ENCODE measurements at places on chromosomes 11 and 22.
A peak's percentile ranks its signal among the peaks of the same experiment; 100 is the strongest.

- DNase-seq: no peak
These were observed 59.8 kb downstream of the CYTH4 start for GRCh38 chr22:37342065-37342464.

GRCh38 chr11:17865765-17866428 is 131.3 kb downstream of the KCNC1 start:
- no peak for DNase-seq

GRCh38 chr11:4466871-4467442 is 15.5 kb upstream of the OR52K1 start:
- no peak for DNase-seq

DNA sequence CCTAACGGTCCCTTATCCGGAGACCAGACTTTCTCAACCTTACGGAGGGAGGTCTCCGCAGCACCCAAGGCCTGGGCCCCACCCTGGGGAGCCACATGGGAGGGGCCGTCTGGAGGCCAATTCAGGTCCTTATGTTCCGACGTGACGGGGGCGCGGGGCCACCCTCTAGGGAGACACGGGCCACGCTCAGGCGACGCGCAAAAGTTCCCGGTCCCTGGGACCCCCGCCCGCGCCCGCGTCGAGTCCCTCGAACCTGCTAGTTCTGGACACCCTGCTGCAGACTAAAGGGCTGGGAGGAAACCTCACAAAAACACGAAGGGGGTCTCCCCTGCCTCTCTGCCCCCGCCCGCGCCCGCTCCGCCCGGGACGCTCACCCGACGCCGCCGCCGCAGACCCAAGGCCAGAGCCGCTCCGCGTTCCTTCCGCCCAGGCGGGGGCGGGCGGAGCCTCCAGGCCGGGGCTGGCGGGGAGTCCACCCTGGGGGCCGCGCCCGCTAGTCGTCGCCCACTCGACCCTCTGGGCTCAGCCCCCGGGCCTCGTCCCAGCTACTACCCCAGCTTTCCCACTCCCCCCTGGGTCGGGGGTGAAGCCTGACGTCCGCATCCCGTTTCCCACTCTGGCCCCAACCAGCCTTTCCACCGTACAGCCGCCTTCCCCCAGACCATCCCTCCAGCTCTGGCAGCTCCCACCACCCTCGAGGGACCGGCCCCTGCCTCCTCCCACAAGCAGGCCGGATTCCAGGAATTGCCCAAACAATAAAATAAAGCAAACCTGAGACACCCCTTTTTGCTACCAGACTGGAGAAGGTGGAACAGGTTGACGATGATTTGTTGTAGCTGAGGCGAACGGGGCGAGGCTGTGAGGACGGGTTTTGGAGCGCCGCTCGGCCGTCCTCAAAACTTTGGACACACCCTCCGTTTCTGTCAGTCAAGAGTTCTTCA is 2.7 kb downstream of the RNH1 start:
- no peak for DNase-seq

GRCh38 chr11:93852242-93852641 is 1.8 kb upstream of the VSTM5 start:
- no peak for DNase-seq

GRCh38 chr22:48785792-48786678 is 1041.6 kb downstream of the BRD1 start:
- peak; percentile 8 for DNase-seq

DNA sequence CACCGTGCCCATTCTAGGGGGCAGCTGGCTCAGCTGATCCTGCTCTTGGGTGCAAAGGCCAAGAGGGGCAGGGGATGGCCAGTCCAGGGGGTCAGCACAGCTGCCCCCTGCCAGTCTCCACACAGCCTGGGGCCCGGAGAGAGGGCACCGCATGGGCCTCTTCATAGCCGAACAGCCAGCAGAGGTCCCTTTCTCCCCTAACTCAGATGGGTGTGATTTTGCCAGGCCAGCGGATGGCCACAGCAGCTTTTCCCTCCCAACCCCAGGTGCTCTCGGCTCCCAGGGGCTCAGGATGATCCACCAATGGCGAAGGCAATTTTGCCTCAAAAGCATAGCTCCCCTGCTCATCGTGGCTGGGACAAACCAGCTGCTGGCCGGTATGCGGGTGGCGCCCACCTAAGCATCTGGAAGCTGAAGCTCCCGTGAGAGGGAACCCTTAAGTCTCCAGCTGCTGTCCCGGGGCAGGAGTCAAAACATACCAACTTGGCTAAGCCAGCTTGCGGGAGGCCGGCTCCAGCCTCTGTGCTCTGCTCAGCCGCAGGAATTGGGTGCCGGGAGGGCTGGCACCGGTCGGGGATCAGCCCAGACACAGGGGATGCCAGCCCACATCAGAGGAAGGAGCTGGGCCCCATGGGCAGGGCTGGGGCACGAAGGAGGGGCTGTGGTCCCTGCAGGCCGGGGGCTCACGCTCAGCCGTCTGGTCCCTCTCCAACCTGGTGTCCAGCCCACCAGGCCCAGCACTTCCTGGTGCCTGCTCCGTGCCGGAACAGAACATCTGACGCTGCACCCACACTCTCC is 30.5 kb upstream of the GNB1L start:
- no peak for DNase-seq

DNA sequence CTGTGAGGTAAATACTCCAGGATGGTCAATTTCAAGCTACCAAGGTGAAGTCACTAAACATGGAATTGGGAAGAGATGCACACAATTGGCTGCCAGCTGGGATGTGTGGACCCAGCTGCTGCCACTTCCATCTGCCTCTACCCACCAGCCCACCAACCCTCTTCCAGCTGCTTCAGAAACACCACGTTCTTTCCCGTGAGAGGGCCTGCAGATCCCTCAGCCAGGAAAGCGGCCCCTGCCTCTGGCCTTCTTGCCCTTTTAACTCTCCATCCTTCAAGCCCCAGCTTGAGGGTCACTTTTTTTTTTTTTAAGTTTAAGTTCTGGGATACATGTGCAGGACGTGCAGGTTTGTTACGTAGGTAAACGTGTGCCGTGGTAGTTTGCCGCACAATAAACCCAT is 20.0 kb downstream of the PRG3 start:
- no peak for DNase-seq

DNA sequence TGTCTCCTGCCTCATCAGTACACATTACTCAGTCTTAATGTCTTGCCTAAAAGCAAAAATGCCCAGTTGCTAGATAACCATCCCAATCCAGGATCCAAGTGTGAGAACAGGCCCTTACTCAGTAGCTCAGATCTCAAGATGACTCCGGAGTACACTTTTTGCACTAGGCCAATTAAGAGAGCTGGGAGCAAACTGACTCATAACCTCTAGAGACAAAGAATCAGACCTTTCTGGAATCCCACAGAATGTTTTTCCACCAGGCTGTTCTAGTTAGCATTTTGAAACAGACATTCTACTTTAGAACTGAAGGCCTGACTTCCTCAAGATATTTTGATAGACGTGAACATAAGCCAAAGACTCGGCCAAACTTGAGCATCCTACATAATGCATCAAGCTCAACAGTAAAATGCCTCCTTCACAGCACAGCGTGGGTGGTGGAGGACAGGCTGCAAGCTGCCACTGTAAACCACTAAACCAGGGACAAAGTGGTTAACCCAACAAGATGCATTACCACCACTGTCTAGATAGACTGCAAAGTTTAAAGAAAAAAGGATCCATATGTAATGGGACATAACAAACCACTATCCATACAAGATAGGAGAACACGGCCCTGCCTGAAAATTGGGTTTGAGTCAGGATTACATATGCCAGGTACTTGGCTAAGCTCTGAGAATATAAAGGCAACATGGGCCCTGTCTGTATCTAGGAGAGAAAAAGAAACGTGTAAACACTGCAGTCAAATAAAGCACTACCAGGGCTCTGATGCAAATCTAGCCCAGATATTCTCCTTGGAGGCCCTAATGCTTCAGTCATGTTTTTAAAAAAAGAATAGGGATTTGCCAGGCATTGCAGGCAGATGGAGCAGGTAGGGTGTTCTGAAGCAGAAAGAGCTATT is 48.3 kb downstream of the MYH9 start:
- DNase-seq: peak; percentile 55

GRCh38 chr22:47128622-47129215 is 366.3 kb downstream of the TBC1D22A start:
- no peak for DNase-seq

- no peak for DNase-seq
These were observed 1336.4 kb downstream of the TBC1D22A start for GRCh38 chr22:48098921-48099245.

- DNase-seq: peak; percentile 79
These were observed at the start of gene SORL1 for GRCh38 chr11:121451986-121452608. TSS of gene SORL1 (plus strand) at chr11:121452314. CDS start at chr11:121452332, 18 bp downstream.

GRCh38 chr22:48425091-48425506 is 1402.6 kb downstream of the BRD1 start:
- no peak for DNase-seq

GRCh38 chr22:48098243-48098920 is 1335.9 kb downstream of the TBC1D22A start:
- peak; percentile 76 for DNase-seq

- no peak for DNase-seq
These were observed 79.4 kb upstream of the NARS2 start for GRCh38 chr11:78654071-78654470.

GRCh38 chr11:27213232-27213660 is 149.8 kb downstream of the CCDC34 start:
- DNase-seq: no peak

DNA sequence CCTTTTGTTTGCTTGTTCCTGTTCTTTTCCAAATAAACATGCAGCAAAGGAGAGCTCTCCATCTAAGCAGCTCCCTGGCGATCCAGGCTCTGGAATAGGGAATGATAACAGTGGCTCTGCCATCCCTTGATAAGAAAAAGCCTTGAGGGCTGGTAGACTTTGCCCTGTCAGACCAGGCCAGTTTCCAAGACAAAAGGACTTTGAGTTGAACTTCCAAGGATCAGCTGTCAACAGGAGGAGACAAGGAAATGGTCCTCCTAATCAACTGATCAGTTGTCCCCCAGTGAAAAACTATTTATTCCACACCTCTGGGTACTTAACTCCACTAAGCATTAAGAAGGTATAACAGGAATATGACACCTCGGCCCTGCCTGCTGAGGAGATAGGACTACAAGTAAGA is 127.8 kb downstream of the PARVA start:
- DNase-seq: no peak

GRCh38 chr22:29827091-29827490 is 11.0 kb downstream of the ASCC2 start:
- DNase-seq: no peak

DNA sequence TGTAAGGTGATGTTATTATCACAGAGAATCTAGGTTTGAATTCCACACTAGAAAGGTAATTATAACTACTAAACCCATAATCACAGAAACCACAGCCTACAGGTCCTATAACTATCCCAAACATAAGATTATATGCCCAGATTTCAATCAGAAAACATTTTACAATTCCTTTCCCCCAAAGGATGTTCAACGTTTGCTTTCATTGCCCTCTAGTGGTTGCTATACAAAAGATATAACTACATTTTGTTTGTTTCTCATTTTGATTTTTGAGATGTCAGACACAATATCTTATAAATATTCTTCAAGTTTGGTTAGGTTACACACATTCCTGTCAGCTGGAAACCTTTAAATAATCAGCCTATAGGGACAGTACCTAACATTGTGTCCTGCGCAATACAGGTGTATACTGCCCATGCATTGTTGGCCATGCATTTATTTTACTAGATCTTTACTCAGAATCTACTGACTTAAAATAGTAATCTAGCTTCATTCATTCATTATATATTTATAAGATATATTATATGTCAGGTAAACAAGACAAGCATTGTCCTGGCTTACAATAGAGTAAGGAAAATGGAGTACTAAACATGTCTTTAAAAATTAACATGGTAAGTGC is 530.5 kb upstream of the CCDC90B start:
- DNase-seq: no peak

DNA sequence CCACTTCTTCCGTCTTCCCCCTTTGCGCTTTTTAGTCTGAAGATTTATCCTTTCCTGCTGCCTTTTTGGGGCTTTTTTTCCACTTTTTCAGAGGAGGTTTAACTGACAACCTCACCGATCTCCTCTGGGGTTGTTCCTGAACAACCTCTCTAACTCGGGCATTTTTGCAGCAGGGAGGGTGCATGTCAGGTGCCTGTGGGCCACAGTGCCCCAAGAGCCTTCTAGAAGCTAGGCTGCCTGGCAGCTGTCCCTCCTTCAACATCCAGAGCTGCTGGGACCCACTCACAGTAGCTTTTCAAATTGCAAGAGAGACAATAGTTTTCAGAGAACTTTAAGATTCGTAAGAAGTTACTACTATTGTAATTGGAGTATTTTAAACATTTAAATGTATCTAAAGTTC is 1112.4 kb upstream of the CNTN5 start:
- no peak for DNase-seq

DNA sequence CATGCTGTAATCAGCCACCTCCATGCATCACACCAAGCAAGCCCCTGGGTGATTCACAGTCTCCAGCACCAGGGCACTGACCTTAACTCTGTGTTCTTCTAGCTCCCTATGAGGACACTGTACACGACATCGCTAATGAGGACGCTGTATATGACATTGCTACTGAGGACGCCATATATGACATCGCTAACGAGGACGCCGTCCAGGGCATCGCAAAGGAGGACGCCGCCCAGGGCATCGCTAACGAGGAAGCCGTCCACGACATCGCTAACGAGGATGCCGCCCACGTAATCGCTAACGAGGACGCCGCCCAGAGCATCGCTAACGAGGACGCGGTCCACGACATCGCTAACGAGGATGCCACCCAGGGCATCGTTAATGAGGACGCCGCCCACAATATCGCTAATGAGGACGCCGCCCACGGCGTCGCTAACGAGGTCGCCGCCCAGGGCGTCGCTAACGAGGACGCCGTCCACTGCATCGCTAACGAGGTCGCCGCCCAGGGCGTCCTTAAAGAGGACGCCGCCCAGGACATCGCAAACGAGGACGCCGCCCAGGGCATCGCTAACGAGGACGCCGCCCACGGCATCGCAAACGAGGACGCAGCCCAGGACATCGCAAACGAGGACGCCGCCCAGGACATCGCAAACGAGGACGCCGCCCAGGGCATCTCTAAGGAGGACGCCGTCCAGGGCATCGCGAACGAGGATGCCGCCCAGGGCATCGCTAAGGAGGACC is 34.5 kb upstream of the DGCR6L start:
- no peak for DNase-seq

DNA sequence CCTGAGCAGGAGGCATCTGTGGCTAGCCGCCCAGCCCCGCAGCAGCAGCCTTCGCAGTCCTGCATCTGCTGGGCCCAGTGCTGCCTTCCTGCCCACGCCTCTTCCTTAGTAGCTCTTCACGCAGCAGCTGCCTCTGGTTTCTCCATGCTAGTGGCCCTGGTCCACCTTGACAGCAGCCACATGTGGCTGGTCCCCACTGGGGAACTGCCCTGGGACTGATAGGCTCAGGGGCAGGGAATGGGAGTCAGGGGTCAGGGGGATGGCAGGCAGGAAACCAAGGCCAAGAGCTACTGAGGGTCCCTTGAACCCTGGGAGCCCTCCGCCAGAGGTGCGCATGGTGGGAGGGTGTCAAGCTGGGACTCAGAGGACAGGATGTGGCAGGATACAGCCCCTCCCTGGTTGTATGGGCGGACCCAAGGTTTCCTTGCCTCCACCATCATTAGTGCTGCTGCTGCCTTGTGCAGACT is 99.4 kb upstream of the PITPNB start:
- DNase-seq: no peak

- DNase-seq: peak; percentile 37
These were observed 17.5 kb downstream of the FGF3 start for GRCh38 chr11:69801513-69802335.

GRCh38 chr22:19895160-19895849 is 40.6 kb upstream of the GNB1L start:
- no peak for DNase-seq
